ENCODE measurements at places on chromosomes 2 and 18.

DNA sequence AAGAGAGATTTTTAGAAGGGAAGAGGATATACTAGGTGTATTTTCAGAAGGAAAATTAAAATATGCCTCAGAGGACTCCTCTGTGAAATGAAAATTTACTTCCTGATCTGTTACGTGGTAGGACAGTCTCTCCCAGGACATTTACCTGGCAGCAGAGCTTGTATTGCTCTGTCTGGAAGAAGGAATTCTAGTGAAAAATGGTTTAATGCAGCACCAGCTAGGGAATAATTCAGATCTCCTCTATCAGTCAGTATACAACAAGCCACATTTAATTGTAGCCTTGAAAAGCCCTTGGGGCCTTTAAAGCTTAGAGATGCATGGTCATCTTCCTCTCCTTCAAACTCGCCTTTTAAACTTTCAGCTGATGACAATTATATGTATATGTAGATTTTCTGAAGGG, 49.6 kb downstream of the PIK3C3 start:
- no peak for DNase-seq

GRCh38 chr2:182831921-182832320, 34.5 kb downstream of the FRZB start:
- DNase-seq, result no peak

- no peak for DNase-seq
Observed at GRCh38 chr2:232541961-232542714, 2.6 kb downstream of the CHRNG start.

- DNase-seq, result no peak
Observed at GRCh38 chr18:5197032-5197434, at the start of gene AKAIN1. Gene AKAIN1, minus strand, starts transcription at chr18:5197257. Its CDS starts 204 bp downstream, at chr18:5197053.

DNA sequence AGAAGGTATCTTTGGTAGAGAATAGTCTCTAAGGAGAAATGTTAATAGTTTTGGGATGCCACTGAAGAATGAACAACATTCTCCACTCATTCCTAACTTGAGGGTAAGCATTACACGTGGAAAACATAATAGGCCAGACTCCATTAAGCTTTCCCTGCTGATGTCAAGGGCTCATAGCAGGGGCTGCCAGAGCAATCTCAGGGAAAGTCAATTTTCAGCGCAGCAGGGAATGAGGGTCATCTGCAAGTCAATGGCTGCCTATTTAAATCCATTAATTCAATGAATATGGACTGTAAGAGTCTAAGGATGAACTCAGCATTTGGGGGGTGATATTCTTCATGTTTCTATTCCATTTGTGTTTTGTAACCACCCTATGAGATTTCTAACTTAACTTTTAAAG, 144.2 kb upstream of the ARL4C start:
- DNase-seq, result no peak

DNA sequence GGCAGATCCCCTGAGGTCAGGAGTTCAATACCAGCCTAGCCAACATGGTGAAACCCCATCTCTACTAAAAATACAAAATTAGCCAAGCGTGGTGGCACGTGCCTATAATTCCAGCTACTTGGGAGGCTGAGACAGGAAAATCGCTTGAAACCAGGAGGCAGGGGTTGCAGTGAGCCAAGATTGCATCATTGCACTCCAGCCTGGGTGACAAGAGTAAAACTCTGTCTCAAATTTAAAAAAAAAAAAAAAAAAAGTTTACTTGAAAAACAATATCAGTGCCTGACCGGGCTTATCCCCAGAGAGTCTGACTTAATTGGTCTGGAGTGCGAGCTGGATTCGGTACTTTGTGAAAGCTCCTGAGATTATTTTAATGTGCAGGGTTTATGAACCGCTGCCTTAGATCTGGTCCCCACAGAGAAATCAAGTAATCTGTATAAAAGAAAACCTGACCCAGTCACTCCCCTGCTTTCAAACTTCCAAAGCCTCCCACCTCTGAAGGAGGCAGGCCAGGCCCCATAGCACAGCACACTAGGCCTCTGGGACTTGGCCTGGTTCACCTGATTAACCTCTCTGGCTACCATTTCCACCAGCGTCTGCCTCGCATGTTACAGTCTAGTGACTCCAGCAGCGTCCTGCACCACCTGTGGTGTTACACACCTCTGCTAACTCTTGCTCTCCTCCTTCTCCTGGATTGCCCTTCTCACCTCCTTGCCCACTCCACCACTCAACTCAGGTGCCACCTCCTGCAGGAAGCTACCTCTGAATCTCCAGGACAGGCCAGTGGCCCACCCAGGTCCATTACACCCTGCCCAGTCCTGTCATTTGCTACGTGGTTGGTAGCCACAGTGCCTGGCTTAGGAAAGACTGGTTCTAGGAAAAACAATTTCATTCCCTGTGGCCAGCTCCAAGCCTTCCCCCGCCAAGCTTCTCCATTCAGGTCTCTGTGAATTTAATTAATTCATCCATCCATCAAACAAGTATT, 114.3 kb upstream of the PPP1CB start:
- DNase-seq, result no peak

GRCh38 chr2:166545473-166545872, 51.4 kb upstream of the SCN7A start:
- no peak for DNase-seq

GRCh38 chr2:15367715-15368114, 193.4 kb downstream of the NBAS start:
- no peak for DNase-seq

DNA sequence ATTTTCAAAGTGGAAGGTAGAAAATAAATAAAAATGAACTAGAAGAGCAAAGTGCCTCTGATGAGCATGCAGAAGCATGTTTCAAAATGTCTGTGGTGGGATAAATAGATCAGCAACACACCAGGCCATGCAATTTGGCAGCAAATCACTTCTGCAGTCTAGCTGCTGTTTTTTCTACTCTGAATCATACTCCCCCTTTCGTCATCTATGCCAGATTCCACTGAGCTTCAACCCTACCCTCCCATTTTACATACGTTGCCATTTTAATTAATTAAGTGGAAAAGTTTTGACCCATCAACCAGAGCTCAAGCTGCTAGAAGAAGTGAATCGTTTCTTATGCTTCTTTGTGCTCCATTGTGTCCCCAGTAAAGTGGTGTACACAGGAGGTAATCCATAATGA, 79.3 kb downstream of the NRXN1 start:
- DNase-seq, result no peak

- DNase-seq, result no peak
Observed at GRCh38 chr2:164993287-164994016, 38.1 kb upstream of the SLC38A11 start.

- DNase-seq, result no peak
Observed at GRCh38 chr2:62344472-62344871, 148.6 kb downstream of the B3GNT2 start.

- no peak for DNase-seq
Observed at GRCh38 chr2:215680605-215681598, 245.0 kb upstream of the FN1 start.

- DNase-seq, result no peak
Observed at GRCh38 chr2:70943205-70943871, 7.6 kb downstream of the ATP6V1B1 start.

DNA sequence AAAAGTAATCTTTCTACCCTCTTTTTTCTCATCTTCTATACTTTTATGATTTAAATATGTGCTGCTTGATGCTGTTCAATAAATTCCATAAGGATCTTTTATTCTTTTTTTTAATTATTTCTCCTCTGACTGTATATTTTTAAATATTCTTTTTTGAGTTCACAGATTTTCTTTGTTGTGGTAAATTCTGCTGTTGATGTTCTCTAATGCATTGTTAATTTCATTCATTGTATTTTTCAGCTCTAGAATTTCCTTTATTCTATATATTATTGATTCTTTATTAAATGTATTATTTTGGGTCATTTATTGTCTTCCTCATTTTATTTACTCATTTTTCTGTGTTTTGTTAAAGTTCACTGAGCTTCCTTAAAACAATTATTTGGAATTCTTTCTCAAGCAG, 260.9 kb downstream of the ZNF804A start:
- DNase-seq, result no peak

DNA sequence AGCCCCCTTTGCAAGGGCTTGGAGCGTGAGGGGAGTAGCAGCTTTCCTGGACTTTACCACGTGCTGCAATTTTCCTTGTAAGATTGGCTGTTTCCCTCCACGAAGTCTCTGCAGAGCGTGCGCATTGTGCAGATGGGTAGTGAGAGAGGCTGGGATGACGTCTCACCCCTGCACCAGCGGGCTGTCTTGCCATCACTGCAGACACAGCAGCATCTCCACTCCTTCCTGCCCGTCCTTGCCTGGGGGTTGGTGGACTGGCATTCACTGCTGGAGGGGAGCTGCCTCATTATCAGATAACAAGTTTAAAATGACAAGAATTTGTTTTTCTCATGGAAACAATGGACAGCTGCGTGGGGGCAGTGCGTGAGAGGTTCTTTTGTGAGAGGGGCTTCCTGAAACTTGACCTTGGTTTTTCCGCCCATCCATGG, 45.3 kb upstream of the HS6ST1 start:
- no peak for DNase-seq

DNA sequence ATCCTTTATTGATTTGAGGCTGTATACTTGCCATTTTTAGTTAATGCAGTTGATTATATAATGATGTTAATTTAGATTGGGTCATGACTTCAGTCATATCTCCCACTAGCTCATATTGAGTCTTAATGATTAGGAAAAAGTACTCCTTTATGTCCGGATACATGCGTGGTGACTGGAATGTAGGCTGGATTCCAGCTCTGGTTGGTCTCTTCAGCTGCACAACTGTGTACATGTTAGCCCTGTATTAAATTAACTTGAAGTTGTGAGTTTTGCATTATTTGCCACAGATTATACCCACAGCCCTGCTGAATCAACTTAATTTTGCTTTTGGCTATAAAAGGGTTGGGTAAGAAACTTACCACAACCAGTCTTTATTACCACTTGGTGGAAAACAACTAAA, 22.5 kb downstream of the MOB4 start:
- no peak for DNase-seq

GRCh38 chr18:61553045-61553659, 219.9 kb downstream of the CDH20 start:
- DNase-seq, result no peak

DNA sequence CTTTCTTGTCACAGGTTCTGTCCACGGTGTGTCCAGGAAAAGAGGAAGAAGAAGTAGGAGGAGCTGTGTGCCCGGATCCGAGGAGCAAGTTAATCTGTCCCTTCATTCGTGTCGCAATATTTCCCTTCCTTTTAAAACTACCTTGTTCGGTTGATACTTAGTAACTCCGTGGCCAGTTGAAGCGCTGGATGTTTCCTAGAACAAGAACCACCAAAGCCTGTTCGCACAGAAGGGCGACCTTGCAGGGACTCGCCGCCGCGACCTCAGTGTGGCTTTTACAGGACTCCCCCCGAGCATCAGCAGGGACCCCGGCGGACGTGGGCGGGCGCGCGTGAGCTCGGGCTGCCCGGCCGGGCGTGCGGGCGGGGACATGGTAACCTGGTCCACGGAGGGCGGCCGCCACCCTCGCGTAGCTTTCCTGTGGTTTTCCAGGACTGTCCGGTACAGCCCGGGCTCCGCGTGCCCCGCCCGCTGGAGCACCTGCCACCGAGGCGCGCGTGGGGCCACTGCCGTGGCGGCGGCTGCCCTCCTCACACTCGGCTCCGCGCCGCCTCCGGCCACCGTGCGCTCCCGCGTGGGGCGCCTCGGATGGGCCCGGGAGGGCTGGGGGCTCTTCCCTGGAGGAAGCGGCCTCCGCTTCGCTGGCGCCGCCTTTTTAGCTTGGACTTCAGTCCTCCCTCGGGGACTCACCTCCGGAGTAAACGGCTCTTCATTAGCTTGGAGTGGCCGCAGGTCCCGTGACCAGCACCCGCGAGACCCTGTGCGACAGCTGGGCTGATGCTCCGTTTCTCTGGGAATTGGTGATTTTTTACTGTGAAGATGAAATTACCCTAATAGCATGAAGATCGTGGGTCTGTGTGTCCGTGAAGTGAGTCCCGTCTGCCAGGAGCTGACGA, 9.2 kb upstream of the D2HGDH start:
- no peak for DNase-seq

DNA sequence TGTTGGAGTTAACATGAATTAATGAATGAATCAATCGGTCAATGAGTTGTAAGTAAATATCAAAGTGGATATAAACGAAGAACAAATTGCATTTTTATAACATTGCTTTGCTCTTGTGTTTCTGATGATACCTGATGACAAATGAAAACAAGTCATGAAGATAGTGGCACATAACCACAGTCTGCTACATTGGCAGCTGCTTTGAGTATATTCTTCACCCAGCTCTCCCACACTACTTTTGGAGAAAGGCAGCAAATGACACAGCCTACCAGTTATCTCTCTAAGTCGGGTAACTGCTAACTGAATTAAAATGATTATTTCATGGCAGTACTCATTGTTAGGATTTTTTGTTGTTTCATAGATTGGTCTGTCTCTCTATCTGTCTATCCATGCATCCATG, 76.8 kb downstream of the COL5A2 start:
- DNase-seq, result no peak

- no peak for DNase-seq
Observed at GRCh38 chr2:42009657-42010580, 37.9 kb upstream of the PKDCC start.

DNA sequence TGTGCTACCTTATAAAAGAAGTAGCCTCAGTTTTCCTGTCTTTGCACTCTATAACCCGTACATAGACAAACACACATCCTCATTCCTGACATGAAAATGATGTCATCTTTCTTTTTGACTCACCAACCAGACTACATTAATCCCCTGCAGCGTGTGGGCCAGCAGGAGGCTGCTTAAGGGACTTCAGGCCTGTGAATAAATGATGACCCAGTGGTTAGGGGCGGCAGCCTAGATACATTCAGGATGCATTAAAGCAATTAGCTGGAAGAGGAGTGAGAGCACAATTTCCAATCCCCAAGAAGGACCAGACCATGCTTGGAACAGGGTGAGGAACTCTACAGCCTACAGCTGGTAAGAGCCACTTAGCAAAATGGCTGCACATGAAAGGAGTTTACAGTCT, 57.3 kb upstream of the KLF7 start:
- DNase-seq, result no peak

GRCh38 chr18:9237981-9238380, 96.6 kb upstream of the TWSG1 start:
- no peak for DNase-seq

DNA sequence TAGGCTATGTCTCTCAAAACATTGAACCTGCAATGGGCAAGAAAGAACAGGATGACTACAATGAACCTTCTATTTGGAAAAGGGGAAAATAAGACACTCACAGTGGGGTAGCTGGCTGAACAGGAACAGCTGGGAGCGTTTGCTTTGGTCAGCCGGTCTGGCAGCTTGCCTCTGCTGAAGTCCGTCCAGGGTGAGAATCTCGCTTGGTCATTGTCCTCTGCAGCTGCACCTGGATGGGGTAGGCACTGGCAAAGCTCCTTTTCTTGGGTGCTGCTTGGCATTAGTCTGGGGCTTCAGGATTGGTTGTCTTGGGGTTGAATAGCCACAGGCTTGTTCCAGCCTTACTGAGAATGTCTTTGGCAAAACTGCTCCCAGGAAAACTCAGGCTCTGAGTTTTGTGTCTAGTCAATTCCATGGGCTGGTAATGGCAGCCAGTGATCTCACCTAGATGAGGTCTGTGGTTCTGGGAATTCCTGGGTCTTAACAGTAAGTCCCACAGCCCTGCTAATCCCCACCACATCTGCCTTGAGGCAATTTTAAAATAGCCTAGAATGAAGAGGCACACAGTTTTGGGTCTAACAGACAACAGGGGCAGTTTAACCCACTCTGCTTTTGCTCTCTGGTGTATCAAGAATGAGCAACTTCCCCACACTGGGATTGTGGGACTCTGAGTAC, 13.4 kb downstream of the NEDD4L start:
- no peak for DNase-seq

- no peak for DNase-seq
Observed at GRCh38 chr2:178265851-178266250, 71.5 kb downstream of the OSBPL6 start.

Data from cortex of kidney (tissue), 1 donor.